ENCODE measurements at places on chromosomes 11 and 22.

DNA sequence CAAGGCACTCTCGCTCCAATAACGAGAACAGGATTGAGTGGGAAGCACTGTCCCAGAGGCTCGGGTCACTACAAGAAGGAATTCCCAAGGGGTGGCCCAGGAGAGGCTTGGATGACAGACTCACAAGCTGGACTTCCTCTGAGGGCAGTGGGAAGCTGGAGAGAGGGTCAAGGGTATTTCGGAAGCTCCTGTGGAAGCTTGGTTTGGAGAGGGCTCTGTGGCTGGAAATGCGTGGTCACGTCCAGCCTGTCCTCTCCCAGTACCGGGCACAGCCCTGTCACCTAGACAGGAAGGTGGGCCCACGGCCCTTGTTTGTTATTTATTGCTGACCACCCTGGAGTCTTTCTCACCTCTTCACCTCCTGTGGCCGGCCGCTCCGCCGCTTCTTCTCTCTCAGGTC lies 5.3 kb downstream of the SYNGR1 start:
- DNase-seq, result no peak

DNA sequence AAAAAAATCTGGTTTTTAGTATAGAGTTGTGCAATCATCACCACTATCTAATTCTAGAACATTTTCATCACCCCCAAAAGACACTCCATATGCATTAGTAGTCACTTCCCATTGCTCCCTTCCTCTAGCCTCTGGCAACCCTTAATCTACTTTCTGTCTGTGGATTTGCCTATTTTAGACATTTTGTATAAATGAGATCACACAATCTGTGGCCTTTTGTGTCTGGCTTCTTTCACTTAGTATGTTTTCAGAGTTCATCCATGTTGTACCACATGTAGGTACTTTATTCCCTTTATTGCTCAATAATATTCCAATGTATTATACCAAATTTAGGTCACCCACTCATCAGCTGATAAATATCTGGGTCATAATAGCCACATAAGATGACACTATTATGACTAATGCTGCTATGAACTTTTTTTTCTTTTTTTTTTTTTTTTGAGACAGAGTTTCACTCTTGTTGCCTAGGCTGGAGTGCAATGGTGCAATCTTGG lies 67.5 kb upstream of the SCUBE2 start:
- DNase-seq, result peak; percentile 36

- no peak for DNase-seq
Observed at GRCh38 chr22:44407987-44408828, 89.8 kb downstream of the RTL6 start.

DNA sequence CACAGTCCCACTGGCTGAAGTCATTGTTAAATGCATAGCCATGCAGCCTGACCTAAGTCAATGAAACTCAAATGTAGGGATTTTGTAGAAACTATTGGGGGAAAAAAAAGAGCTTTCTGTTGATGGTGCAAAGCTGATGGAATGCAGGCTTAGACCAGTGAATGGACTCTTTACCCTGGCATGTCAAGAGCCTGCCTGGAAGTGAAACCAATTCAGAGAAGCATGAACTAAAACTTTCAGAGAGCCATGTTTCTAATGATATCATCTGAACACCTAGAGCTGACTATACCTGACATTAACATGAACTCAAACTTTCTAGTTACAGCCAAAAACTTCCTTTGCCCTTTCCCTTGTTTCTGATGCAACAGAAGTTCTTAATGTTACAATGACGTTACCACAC lies 89.0 kb downstream of the APIP start:
- DNase-seq, result no peak

DNA sequence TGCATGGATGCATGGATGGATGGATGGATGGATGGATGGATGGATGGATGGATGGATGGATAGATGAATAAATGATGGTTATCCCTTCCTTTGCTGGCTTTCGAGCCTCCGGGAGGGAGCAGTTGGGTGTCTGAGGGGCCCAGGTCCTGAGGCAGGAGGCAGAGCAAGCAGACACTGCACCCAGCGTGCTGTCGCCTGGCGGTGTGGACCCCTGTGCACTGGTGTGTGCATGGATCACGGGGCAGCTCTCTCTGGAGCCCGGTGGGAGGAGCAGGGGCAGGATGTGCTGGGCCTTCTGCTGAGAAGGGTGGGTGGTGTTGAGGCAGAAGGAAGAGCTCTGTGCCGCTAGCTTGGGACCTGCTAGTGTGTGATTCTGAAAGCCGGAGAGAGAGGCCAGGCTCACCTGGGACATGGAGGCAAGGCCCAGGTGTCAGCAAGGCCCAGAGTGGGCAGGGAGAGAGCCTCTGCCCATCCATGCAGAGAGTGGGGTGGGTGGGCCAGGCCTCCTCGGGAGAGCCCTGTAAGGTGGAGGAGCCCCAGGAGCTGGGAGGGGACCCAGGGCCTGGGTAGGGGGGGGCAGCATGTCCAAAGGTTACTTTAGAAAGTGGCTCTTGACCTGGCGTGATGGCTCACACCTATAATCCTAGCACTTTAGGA lies 254.4 kb downstream of the BRD1 start:
- no peak for DNase-seq

GRCh38 chr22:28656181-28656580 lies 23.5 kb downstream of the TTC28 start:
- DNase-seq, result no peak

GRCh38 chr22:24731761-24732160 lies 42.8 kb downstream of the PIWIL3 start:
- DNase-seq, result no peak

Measured in choroid plexus epithelial cell (primary cell).